ENCODE measurements at places on chromosomes 1 and 21.

- no peak for DNase-seq
These were observed 729.0 kb upstream of the BRINP3 start for GRCh38 chr1:191206513-191207207.

- no peak for DNase-seq
These were observed 109.2 kb downstream of the HMCN1 start for GRCh38 chr1:185843297-185843869.

- no peak for DNase-seq
These were observed 15.9 kb downstream of the CD58 start for GRCh38 chr1:116554924-116555323.

- DNase-seq: no peak
These were observed 20.9 kb upstream of the TGFB2 start for GRCh38 chr1:218324226-218324580.

GRCh38 chr1:32902535-32902920, 1.3 kb upstream of the TMEM54 start:
- no peak for DNase-seq

GRCh38 chr1:222240536-222241181, 307.2 kb downstream of the HHIPL2 start:
- peak; percentile 37 for DNase-seq

GRCh38 chr1:67711158-67711854, 26.3 kb downstream of the GADD45A start:
- DNase-seq: no peak

DNA sequence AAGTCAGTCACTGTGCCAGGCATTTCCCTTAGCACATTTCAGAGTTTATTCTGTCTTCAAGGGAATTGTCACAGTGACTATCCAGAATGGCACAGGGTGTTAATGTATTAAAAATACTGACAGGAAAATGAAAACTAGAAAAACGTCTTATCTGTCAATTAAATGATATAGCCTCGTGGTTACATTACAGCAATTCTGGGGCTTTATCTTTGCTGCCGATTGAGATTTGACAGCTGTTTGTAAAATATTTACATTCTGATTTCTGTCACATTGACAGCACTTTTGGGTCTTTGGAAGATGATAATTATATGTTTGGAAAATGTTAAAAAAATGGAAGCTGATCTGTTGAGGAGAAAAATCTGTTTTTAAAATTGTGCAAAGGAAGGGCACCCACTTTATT, 250.0 kb downstream of the CHRM3 start:
- no peak for DNase-seq

DNA sequence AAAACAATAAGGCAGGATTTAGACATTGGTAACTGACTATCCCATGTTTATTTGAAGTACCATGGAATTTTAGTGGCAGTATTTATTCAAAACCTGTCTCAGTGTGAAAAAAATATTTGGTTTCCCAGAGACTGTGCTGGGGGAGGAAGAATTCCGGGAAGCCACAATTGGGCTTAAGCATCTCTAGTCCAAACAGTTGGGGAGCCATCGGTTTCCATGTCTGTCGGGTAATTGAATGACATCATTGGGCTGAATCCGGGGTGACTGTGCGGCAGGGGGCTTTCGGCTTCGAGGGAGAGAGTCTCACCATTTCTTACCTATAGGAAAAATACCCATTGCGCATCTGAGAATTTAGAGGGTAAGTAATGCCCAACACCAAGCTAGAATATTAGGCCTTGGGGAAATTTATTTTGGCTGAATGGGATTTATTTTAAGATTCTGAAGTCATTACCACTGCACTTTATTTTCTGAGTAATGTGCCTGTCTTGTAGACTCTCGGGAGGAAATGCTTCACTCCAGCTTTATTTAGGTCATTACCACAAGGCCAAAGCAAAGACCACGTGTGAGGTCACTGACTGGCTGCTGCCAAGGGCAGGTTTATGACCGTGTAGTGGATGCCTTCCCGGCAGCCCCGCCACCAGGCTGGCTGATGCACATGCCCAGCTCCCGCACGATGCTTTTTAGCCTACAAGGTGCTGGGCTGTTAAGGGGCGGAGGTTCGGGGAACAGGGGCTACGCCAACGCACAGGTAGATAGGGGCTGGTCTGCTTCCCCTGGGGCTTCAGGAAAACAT, 23.1 kb upstream of the UMODL1 start:
- DNase-seq: peak; percentile 73

GRCh38 chr1:29453502-29454240, 217.3 kb downstream of the PTPRU start:
- DNase-seq: peak; percentile 81

DNA sequence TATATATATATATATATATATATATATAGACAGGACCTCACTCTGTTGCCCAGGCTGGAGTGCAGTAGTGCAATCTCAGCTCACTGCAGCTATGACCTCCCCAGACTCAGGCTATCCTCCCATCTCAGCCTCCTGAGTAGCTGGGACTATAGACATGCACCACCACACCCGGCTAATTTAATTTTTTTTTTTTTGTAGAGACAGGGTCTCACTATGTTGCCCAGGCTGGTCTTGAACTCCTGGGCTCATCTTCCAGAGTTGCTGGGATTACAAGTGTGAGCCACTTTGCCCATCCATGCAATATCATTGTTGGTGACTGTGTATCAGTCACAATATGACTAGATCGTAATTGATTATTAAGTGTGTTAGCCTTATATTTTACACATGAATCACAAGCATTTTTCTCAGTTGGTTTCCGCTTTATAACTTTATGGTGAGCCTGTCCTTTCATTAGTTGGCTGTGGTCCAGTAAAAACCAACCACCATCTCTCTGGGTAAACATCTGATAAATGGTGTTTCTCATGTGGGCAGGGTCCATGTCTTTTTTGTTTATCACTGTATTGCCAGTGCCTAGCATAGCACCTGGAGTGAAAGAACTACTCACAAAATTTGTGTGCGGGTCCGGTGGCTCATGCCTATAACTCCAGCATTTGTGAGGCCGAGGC, 63.6 kb downstream of the MYOM3 start:
- no peak for DNase-seq

DNA sequence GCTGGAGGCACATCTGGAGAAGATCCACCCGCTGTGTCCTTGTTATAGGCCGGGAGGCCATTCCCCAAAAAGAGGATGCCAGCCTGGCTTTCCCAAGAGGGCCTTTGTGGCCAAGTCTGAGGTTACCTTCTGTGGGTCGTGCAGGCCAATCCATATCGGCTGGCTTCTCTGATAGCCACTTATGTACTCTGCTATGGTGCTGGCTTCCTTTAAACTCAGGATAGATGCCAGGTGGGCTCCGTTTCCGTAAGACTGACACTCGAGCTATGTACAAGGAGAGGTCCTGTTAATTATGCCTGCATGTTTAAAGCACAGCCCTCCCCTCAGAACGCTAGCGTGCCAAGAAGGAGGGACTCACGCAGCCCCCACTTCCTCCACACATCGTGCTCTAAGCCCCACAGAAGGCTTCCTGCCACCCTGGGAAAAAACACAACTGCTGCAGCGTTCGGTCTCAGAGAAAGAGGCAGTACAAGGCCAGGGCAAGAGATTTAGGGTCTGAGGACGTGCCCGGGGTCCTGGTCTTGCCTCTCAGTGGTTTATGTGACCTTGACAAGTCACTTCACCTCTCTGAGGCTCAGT, 11.6 kb downstream of the REG4 start:
- no peak for DNase-seq
